ENCODE measurements at places on chromosomes 4 and X. TPM values are rescaled to one million over a fixed set of nuclear protein-coding genes. Genes with fewer than 3 reads are reported as not detected.

SOWAHB gene
- total RNA-seq = 0.32 TPM

TLR6 gene
- 12.8 TPM for total RNA-seq

SEPSECS gene
- 9.4 TPM for total RNA-seq

GSX2 gene
- not detected for total RNA-seq

RBMXL3 gene
- not detected for total RNA-seq

GRCh38 chrX:132127743-132128142 lies at the start of gene FRMD7:
Gene FRMD7, minus strand, starts transcription at chrX:132128020. Its CDS starts 176 bp downstream, at chrX:132127844.
- DNase-seq = no peak

DNA sequence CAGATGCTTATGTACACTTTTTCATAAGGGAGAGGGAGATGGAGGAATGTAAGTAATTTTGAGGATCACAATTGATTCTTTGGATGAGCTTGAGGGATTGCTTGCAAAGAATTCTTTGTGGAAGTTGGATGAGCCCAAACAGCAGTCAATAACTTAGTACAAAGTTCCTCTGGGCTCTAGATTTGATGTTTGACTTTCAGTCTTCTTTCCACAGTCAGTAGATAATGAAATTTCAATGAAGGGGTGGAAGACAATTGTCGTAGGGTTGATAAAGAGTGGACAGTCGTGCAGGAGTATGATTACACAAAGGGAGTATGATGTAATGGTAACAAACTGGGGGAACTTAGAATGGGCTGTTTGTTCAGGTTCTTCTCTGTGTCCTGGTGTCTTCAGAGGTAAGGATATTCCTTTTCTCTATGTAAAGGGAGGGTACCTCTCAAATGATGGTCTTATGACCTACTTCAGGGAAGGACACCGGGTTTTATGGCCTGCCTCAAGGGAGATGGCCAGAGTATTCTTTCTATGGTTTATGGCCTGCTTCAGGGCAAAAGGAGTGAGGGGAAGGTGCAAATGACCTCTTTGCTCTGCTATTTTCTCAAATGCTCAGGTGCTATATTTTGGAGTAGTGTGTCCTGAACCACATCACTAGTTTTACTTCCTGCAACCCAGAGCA lies 1.7 kb upstream of the ABRAXAS1 start:
- no peak for DNase-seq

- no peak for DNase-seq
Measured at GRCh38 chrX:78102091-78102490, 2.0 kb upstream of the PGK1 start.

DNA sequence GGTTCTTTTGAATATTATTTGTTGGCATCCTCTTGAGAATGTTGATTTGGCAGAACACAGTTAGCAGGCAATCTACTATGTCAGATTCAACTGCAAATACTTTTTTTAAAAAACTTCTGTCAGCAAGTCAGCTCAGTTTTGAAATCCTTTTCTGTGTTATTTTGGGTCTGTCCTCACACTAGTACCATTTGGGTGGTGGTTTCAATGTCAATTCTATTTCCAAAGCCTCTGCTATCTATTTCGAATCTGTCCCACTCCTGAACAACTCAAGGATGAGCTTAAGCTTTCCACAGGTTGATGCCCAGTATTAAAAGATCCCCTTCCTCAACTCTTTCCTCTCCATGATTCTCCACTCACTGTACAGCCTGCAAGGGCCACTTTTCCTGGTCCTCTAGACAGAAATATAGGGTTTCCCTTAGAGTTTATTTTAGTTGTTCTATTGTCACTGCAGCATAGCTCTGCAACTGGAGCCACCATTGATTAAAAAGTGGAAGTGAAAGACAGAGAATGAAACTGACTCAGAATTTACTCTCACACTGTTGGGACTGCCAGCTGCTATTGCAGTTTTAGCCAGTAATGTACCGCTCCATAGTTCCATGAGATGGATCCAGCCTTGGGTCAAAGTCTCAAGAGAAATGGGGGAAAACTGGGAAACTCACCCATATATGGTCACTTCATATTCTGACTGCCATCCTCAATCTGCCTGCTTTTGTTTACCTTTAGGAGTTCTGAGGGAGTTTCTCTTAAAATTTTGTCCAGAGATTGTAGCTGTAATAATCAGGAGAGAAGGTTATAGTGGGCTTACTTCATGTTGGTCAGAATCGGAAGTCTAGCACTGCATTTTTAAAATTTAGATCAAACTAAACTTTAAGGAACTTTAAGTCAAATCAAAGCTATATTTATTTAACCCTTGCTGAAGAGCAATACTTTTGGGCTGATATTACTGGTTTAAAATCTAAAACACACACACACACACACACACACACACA lies 14.6 kb downstream of the HDX start:
- DNase-seq = no peak

DNA sequence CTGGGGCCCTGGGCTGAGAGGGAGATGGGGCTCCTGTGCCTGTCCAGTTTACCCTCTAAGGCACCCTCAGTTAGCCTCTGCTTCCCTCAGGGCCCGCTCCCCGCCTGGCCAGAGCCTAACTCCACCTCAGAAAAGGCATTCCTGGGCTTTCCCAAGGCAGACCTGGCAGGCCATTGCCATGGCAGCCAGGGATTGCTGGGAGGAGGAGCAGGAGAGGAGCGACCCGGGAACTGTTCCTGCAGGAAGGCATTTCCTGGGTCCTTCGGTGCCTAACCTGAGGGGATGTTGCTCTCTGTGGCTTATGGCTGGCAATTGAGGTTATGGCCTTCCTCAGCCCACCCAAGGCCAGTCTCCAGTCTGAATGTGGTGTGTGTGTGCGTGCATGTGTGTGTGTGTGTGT lies 131.3 kb downstream of the PJA1 start:
- no peak for DNase-seq

GRCh38 chr4:162241857-162242256 lies 78.1 kb upstream of the FSTL5 start:
- DNase-seq = no peak

DNA sequence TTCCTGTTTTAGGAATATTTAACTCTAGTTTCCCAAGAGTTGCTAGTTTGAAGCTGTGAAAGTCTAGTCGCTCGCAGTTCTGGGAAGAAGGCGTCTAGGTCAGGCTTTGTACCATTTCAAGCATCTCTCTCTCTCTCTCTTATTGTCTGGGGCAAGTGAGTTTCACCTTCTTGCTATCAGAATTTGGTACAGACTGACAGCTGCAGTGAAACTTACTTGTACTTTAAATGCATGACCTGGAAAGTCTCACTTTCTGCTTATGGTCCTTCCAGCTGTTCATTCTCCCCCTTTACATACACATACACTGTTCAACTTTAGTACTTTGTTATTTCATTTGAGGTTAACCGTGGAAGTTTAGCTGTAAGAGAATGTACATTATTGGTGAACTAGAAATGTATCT lies 4.4 kb downstream of the FRMPD4 start:
- DNase-seq = no peak
